ENCODE measurements at places on chromosomes 3 and 15.

DNA sequence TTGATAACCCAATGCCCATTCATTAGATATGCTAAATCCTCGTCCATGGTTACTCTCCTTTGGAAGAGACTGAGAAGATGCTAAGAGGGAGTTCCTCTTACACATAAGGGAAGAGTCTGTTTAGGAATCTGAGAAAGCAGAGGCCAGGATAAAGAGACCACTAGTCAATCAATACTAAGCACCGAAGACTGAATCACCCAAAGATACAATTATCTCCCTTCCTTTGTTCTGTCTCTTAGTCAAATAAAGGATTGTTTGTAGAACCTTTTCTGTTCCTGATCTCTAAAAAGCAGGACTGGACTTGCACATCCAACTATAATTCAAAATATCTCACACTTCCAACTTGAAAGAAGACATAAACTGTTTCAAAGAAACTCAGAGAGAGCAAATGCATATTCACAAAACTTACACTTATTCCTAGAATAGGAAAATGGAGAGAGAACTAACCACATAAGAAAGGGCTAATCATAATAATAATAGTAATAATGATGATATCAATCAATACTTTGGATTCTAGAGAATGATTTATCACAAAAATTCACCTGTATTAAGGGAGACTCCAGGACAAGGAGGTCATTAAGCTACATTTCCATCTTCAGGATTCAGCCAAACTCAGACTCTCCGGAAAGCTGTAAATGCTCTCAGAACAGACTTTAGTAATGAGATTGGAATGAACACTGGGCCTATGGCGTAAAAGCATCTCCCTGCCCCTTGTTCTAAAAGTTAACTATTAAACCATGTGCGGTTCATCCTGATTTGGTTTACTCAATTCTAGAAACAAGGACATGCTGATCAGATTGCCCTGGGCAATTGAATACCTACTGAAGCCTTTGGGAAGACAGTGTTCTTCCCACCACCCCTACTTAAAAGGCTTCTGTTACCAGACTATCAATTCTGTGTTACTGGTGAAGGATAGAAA is 401.5 kb downstream of the ZBTB20 start:
- peak; percentile 73 for DNase-seq

- DNase-seq = no peak
Measured at GRCh38 chr15:80396096-80396495, 8.1 kb upstream of the ARNT2 start.

DNA sequence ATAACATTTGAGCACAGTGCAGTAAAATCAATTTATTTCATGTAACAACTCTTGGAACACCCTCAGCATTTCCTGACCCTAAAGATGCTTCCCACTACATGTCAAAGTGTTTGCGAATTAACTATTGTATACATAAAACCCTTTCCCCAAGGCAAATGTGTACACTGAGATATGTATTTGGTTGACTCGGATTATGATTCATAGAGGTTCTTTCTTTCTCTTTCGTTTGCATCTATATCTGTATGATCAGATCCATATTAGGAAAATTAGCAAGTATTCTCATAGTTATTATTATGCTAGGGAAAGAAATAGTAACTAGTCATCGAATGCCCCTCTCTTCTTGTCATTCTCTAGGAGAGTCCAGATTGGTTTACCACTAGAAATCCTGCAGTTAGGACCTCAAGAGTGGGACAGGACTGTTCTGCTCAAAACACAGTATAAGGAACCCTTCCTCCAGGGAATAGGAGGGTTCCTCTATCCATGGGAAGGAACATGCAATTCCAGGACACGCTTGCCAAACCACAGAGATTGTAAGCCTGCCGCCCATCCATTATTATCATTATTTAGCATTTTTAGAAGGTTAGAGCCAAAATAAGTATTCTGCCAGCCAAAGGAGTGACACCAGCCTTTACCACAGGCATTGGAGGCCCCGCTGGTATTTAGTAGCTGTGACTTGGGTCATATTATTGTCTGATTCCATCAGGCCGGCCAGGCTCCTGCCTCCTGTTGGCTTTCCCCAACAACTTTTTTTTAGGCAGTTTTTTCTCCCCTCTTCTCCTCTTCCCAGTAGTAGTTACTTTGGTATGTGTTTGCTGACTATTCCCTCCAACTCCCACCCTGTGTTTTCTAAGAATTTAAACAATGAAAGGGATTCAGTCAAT is 100.7 kb downstream of the GALK2 start:
- DNase-seq = no peak

- no peak for DNase-seq
Measured at GRCh38 chr3:180580934-180581333, 21.0 kb upstream of the TTC14 start.

- DNase-seq = no peak
Measured at GRCh38 chr3:27723001-27723445, 900 bp upstream of the EOMES start.

- DNase-seq = no peak
Measured at GRCh38 chr3:156793851-156794250, 32.3 kb upstream of the LEKR1 start.

- no peak for DNase-seq
Measured at GRCh38 chr15:83318036-83318435, 33.6 kb upstream of the BNC1 start.

GRCh38 chr15:26644948-26645347 is 127.9 kb downstream of the GABRB3 start:
- DNase-seq = no peak

DNA sequence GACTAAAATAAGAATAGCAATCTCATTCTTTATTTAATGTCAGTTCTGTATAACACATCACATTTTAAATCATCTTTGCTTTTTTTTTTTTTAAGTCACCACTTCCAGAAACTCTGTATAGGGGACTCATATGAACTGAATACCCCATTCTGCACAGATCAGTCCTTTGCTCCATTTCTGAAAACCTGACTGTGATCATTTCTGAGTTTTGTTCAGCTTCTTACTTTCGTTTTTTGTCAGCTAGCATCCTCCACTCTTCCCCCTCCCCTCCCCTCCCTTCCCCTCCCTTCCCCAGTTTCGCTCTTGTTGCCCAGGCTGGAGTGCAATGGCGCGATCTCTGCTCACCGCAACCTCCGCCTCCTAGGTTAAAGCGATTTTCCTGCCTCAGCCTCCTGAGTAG is 49.8 kb upstream of the SGO1 start:
- DNase-seq = no peak

DNA sequence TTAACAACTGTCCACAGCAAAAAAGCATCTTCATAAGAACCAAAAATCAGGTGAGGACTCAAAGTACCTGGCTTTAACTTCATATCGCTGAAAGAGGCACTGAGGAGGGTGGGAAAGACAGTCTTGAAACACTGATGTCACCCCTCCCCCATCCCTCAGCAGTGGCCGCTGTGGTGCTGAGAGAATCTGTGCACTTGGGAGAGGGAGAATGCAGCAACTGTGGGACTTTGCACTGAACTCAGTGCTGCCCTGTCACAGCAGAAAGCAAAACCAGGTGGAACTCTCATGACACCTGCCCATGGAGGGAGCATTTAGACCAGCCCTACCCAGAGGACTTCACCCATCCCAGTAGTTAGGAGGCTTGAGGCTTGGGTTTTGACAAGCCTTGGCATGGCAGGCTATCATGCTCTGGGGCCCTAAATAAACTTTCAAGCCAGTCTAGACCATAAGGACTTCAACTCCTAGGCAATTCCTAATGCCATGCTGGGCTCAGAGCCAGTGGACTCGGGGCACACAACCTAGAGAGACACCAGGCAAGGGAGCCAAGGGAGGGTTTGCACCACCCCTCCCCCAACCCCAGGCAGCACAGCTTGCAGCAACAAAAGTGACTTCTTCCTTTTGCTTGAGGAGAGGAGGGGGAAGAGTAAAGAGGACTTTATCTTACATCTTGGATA is 6.1 kb upstream of the ZSCAN2 start:
- DNase-seq = no peak

GRCh38 chr3:185930393-185931107 is 7.3 kb downstream of the TRA2B start:
- DNase-seq = peak; percentile 52

GRCh38 chr15:85639752-85640381 is 154.9 kb downstream of the KLHL25 start:
- DNase-seq = peak; percentile 91

DNA sequence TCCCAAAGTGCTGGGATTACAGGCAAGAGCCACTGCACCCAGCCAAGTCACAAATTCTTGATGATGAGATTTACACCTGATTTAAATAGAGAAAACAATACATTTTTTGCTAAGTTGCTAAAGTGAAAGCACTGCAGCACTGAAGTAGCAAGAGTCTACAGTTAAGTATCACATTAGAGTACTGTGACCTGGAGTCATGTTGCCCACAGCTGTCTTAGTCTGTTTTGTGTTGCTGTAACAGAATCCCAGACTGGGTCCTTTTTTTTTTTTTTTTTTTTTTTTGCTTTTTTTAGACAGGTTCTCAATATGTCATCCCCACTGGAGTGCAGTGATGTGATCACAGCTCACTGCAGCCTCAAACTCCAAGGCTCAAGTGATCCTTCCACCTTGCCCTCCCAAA is 23.2 kb upstream of the GNB4 start:
- DNase-seq = no peak

DNA sequence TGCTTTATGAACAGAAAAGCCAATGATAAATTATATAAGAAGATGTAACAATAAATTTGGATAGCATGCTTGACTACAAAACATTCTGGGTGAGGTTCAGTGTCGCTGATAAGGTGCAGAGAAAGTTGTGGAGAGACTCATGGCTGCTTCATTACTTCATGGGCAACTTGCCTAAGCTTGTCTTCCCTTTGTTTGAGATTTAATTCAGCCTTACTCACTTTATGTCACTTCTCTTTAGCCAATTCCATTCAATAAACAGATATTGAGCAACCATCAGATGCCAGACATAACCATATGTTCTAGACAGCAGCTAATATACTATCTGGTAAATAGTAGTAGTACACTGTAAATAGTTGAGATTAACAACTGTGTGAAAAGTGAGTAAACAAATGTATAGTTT is 401.5 kb upstream of the FRG2C start:
- peak; percentile 18 for DNase-seq

- peak; percentile 98 for DNase-seq
Measured at GRCh38 chr3:112676659-112677234, 35.8 kb upstream of the CCDC80 start.

DNA sequence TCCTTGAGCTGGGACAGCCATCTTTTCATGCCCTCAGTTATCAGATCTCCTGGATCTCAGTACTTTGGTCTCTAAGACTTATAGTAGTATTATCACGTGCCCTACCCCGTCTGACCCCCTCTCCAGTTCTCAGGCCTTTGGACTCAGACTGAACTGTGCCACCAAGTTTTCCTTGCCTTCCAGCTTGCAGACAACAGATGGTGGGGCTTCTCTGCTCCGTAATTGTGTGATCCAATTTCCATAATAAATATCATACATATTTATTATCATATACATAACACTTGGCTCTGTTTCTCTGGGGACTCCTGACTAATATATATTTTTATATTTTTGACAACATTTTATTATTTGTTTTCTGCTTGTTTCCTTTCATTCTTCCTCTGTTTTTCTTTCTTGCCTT is 458.8 kb upstream of the SEMA6D start:
- no peak for DNase-seq

DNA sequence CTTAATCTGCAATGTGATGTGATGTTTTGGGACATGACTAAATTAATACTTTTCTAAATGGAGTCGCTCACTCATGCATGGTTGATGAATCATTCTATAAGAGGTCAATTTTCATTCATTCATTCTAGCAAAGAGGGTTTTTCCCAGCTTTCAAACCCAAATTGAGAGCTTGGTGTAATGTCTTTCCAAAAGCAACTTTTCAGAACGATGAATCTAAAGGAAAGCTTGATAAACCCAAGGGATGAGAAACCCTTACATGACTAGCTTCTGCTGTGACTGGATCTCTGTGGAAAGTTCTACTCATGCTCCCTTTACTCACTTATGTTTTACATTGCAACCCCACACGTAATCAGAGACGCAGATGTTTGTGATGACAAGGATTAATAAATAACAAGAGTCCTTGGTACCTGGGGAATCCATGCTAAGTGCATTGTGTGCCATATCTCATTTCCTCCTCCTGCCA is 47.7 kb downstream of the PDZRN3 start:
- no peak for DNase-seq

DNA sequence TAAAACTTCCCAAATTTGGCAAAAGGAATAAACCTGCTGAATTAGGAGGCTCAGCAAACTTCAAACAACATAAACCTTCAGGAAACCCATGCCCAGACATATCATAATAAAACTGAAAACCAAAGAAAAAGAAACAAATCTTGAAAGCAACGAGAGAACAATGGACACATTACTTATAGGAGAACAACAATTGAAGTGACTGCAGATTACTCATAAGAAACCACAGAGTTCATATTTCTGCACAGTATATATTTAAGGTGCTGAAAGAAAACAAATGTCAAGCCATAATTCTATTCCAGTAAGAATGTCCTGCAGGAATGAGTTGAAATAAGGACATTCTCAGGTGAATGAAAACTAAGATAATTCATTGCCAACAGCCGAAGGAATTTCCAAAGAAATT is 80.8 kb upstream of the PROK2 start:
- DNase-seq = no peak

- DNase-seq = no peak
Measured at GRCh38 chr3:53162672-53163443, 1.8 kb downstream of the PRKCD start.

DNA sequence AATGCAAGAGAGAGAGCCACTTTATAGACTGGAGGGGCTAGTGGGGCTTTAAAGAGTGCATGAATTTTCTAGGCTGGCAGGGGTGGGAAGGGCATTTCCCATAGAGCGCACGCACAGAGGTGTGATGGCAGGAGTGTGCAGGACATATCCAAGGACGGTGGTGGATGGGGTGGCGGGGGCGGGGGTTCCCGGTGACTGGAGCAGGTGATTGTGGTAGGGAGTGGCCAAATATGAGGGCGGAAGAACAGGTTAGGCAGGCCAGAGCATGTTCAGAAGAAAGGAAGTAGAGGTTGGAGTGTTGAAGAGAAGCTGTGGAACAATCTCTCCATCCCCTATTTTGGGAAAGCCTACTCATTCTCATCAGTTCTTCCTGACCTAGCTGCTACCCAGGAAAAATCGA is 18.1 kb downstream of the FAM81A start:
- no peak for DNase-seq

DNA sequence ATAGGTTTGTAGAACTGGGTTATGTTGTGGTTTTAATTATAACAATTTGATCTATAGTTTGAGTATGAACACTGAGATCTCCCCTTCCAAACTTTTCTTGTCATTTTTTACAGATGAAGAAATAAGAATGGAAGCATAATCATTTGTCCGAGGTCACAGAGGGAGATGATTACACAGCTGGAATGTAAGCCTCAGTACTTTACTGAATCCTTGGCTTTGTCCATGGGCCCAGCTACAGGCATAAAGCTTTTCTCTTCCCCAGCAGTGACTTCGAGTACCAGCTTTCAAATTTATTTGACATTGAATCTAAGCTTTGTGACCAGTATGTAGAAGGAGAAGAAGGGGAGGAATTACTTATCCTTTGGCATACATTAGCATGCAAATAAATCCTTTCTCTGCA is 80.9 kb upstream of the DCBLD2 start:
- DNase-seq = no peak

GRCh38 chr3:107574650-107575049 is 51.9 kb downstream of the BBX start:
- peak; percentile 14 for DNase-seq

- no peak for DNase-seq
Measured at GRCh38 chr3:129003578-129004112, 2.5 kb downstream of the EFCC1 start.
